Esophagus squamous epithelium (tissue), 5 donors: ENCODE measurements at places on chromosomes 6 and 20. TPM values are rescaled to one million over a fixed set of nuclear protein-coding genes. Genes with fewer than 3 reads are reported as not detected.

- DNase-seq, result no peak
- no peak overlapping the region for H3K4me3 ChIP-seq
- no peaks in the 10 kb centered on the region for H3K27me3 ChIP-seq
- H3K4me1 ChIP-seq, result no peaks in the 10 kb centered on the region
Measured at GRCh38 chr6:142700032-142700431, 244.9 kb downstream of the HIVEP2 start.

The RAMACL gene
- total RNA-seq, result 1.4 TPM

- H3K27me3 ChIP-seq, result no peaks in the 10 kb centered on the region
- no peaks in the 10 kb centered on the region for H3K36me3 ChIP-seq
- H3K27ac ChIP-seq, result no peak overlapping the region
- H3K4me1 ChIP-seq, result no peaks in the 10 kb centered on the region
- no peak for DNase-seq
- no peak overlapping the region for H3K4me3 ChIP-seq
Measured at GRCh38 chr6:65816991-65817390, 110.0 kb upstream of the EYS start.

The HSPA12B gene
- total RNA-seq, result 4.6 TPM

- H3K27me3 ChIP-seq, result no peaks in the 10 kb centered on the region
- peak within 1 kb of the TSS; percentile 42 for H3K4me3 ChIP-seq
- no peak for DNase-seq
- no peaks in the 10 kb centered on the region for H3K4me1 ChIP-seq
Measured at GRCh38 chr6:127459231-127459641, at the start of gene KIAA0408. Gene KIAA0408, minus strand, starts transcription at chr6:127459389. Its CDS starts 5,408 bp downstream, at chr6:127453981.

The ADGRF1 gene
- total RNA-seq, result 51.8 TPM

DNA sequence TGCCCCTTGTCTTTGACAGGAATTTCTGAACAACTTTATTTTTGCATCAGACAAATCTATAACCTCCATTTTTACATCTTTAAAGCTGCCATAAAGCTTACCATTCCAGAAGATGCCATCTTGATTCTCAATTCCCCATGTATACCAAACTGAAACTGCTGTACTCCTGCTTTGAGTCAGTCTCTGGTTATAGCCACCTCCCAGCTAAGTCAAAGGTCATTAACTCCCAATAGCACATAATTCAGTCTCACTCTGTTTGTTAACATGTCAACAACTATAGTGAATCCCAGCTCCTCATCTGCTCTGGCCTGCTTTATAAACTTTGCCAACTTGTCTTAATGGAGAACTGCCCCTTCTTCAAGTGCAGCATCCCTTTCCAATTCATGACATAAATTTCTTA lies 343.6 kb downstream of the FRK start:
- no peaks in the 10 kb centered on the region for H3K4me1 ChIP-seq
- H3K36me3 ChIP-seq, result no peaks in the 10 kb centered on the region
- H3K27me3 ChIP-seq, result no peaks in the 10 kb centered on the region

DNA sequence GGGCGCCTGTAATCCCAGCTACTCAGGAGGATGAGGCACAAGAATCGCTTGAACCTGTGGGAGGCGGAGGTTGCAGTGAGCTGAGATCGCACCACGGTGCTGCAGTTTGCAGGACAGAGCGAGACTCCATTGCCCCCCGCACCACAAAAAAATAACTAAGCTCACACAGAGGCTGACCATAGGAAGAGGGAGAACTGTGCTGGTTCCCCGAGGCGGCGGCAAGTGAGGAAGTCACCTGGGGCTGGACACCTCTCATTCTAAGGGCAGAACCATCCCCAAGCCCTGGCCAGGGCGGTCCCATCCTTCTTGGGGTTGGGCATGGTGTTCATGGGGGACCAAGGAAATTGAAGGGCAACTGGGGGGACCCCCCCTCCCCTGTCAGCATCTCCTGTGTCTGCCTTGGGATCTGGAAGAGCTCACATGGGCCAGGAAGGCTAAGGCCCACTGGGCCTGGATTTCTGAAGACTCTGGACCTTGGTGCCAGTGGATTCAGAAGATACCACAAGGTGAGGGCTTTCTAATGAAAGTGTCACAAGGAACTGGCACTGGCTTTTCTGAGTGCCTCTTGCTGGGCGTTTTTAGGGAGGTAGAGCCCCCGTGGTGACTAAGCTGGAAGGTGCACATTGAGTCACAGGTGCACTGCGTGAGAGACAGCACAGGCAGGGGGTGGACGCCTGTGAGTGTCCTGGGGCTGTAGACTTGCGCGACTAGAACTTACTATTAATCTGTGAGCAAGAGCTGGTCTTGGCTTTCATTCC lies 11.5 kb downstream of the IRF4 start:
- no peak overlapping the region for H3K4me3 ChIP-seq
- no peaks in the 10 kb centered on the region for H3K4me1 ChIP-seq
- H3K36me3 ChIP-seq, result no peaks in the 10 kb centered on the region
- H3K27me3 ChIP-seq, result peaks cover 53% of the 10 kb centered on the region
- H3K27ac ChIP-seq, result no peak overlapping the region
- DNase-seq, result no peak

The RFX6 gene
- total RNA-seq, result not detected

DNA sequence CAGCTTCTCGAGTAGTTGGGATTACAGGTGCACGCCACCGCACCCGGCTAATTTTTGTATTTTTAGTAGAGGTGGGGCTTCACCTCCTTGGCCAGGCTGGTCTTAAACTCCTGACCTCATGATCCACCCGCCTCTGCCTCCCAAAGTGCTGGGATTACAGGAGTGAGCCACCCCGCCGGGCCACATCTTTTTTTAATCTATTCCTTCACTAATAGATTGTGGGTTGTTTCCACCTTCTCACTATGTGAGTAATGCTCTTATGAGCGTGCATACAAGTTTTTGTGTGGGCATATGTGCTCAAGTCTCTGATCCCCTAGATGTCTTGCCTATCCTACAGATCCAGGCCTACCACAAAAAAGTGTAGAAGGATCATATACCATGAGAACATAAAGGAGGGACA lies 30.7 kb downstream of the CARMIL1 start:
- H3K27ac ChIP-seq, result no peak overlapping the region
- no peak overlapping the region for H3K4me3 ChIP-seq
- H3K4me1 ChIP-seq, result peaks cover 31% of the 10 kb centered on the region
- no peak for DNase-seq
- H3K36me3 ChIP-seq, result no peaks in the 10 kb centered on the region

DNA sequence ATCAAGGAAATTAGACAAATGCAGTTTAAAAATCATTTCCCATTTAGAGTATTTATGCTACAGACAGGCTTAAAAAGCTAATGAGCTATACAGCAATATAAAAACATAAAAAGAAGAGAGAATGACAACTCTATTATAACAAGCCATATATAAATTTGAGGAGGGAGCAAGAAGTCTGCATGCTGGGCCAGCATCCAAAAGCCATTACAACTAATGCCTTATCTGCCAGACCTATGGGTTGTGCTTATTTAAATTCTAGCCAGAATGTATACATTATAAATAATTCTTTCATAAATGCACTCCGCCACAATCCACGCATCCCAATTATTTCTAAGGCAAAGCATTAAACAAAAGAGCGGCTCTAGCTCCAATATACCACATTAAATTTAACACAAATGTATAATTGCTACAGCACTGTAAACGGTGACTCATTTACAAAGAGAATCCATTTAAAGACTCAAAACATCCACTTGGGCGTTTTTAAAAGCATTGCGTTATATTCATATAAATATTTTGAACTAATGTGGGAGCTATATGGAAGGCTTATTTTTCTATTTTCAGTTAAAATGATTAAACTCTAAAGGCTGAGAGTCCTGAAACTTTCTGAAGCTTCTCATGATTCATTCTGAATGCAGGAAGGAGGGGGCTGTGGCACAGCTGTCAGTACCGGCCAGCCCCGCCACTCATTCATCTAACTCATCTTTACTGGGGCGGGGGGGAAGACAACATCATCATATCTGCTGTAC lies 37.7 kb upstream of the RAB22A start:
- H3K27ac ChIP-seq, result no peak overlapping the region
- H3K4me1 ChIP-seq, result no peaks in the 10 kb centered on the region

- H3K36me3 ChIP-seq, result no peaks in the 10 kb centered on the region
- H3K4me3 ChIP-seq, result no peak overlapping the region
- DNase-seq, result no peak
- no peak overlapping the region for H3K27ac ChIP-seq
- H3K27me3 ChIP-seq, result no peaks in the 10 kb centered on the region
- no peaks in the 10 kb centered on the region for H3K4me1 ChIP-seq
Measured at GRCh38 chr20:6418732-6419131, 295.9 kb upstream of the FERMT1 start.

The GSTA2 gene
- total RNA-seq, result not detected

GRCh38 chr6:146358431-146359046 lies 185.1 kb upstream of the RAB32 start:
- no peak overlapping the region for H3K4me3 ChIP-seq
- no peaks in the 10 kb centered on the region for H3K36me3 ChIP-seq
- no peaks in the 10 kb centered on the region for H3K27me3 ChIP-seq
- peaks cover 8% of the 10 kb centered on the region for H3K4me1 ChIP-seq
- no peak for DNase-seq
- H3K27ac ChIP-seq, result no peak overlapping the region

GRCh38 chr20:10798811-10799210 lies 125.0 kb upstream of the JAG1 start:
- peaks cover 42% of the 10 kb centered on the region for H3K4me1 ChIP-seq
- H3K4me3 ChIP-seq, result no peak overlapping the region
- DNase-seq, result no peak
- no peaks in the 10 kb centered on the region for H3K27me3 ChIP-seq
- H3K36me3 ChIP-seq, result no peaks in the 10 kb centered on the region

DNA sequence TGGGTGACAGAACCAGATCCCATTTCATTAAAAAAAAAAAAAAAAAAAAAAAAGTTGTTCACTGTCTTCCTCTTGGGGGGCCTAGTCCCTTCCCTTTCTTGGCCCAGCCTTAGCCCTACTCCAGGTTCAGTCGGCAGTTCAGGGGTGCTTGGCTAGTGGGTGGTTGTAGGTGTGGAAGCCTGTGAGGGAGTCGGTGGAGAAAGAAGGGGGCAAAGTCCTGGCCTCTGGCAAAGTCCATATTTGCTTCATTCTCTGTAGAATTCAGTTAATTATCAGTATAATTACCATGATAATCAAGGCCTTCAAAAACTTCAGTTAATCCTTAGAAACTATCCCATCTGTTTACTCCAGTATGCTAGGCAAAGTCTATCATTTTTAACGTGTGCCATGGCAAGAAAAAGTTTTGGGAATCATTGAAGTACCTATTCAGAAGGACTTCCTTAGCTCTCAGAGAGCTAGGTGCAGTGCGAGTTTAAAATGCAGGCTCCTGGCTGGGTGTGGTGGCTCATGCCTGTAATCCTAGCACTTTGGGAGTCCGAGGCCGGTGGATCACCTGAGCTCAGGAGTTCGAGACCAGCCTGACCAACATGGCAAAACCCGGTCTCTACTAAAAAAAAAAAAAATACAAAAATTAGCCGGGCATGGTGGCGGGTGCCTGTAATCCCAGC lies 205.7 kb upstream of the ARG1 start:
- H3K27ac ChIP-seq, result no peak overlapping the region
- H3K4me1 ChIP-seq, result no peaks in the 10 kb centered on the region
- no peaks in the 10 kb centered on the region for H3K27me3 ChIP-seq
- H3K36me3 ChIP-seq, result no peaks in the 10 kb centered on the region
- no peak overlapping the region for H3K4me3 ChIP-seq

The PDCD2 gene
- total RNA-seq, result 71.3 TPM

- H3K27ac ChIP-seq, result peak overlapping the region; percentile 96
- peak overlapping the region; percentile 97 for H3K4me3 ChIP-seq
- peaks cover 10% of the 10 kb centered on the region for H3K4me1 ChIP-seq
Measured at GRCh38 chr6:43428874-43429273, 1.5 kb downstream of the ABCC10 start.

DNA sequence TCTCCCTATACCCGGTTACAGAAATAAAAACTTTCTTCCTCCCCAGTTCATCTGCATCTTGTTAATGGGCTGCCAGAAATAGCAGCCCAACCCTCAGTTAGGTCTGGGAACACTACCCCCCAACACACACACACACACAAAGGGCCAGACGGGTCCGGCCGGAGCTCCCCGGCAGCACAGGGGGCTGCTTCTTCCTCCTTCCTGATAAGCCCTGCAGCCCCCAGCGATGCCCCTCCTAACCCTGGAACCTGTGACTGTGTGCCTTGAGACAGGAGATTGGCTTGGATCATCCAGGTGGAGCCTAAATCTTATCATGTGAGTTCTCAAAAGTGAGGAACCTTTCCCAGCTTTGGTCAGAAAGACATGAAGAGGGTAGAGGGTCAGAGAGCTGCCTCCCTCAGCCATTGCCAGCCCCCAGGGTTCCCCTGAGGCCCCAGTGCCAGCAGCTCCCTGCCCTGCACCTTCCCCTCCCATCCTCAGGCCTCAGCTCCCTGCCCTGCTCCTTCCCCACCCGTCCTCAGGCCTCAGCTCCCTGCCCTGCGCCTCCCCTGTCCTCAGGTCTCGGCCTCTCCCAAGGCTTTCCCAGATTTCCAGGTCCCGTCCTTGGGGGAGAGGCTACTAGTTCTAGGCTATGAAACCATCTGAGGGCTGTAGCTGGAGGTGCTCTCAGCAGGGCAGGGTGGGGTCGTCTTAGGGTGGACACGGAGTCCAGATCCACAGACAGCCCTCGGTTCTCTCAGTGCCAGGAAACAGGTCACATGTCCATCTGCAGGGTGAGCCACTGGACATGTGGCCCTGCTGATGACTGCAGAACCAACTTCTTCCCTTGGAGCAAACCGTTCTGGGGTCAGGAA lies 34.5 kb upstream of the CST7 start:
- peaks cover 12% of the 10 kb centered on the region for H3K4me1 ChIP-seq
- no peak overlapping the region for H3K4me3 ChIP-seq
- DNase-seq, result no peak
- no peaks in the 10 kb centered on the region for H3K27me3 ChIP-seq

DNA sequence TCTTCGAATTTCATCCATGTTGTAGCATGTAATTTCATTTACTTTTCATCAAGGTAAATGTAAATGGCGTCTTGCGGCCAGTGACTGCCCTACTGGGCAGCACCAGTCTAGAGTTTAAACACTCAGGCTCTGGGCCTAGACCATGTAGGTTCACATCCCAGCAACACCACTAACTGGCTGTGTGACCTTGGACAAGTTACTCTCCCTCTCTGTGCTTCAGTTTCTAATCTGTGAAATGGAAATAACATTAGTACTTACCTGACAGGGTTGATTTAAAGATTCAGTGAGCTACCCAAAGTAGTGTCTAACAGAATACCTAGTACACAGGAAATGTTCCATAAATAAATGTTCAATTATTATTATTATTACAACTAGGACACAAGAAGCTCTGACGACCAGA lies 29.3 kb downstream of the PDRG1 start:
- H3K27me3 ChIP-seq, result peaks cover 33% of the 10 kb centered on the region
- H3K36me3 ChIP-seq, result no peaks in the 10 kb centered on the region
- no peak overlapping the region for H3K27ac ChIP-seq
- H3K4me3 ChIP-seq, result no peak overlapping the region
- DNase-seq, result no peak
